ENCODE measurements at places on chromosomes 2 and 18.

DNA sequence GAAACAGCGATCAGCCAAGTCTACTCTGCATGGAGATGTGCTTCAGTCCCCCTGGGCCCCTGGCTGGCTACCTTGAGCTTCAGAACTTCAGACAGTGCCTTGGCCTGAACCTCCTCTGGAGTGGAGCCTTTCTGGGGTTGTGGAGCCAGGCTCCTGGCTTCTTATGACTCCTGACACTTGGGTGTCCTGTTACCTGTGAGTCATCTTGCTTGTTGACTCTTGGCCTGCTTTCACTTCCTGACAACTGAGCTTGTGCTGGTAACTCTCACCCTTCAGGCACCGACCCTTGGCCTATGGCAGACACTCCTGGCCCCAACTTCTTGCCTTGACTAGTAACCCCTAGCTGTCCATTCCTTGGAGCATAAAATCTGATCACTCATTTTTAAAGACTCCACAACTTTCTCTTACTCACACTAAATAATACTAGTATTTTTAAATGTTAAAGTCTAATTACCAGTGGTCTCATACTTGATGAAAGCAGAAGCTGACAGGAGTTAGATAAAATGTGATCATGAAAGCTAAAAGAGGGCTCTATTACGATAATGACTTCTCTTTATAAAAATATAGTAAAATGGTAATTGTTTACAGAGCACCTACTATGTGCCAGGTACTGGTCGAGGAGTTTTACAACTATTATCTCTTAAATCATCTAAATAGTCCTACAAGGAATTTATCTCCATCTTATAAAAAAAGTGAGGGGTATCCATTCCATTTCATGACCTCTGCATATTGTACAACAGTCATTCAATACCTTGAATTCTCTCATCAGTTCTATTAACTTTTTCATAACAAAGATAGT lies 46.3 kb upstream of the VIT start:
- DNase-seq, result peak; percentile 70

- no peak for DNase-seq
Observed at GRCh38 chr2:240259201-240259923, 118.9 kb upstream of the OTOS start.

GRCh38 chr2:241750076-241750840 lies 15.8 kb downstream of the D2HGDH start:
- DNase-seq, result no peak

GRCh38 chr2:17579605-17580318 lies 39.3 kb downstream of the VSNL1 start:
- no peak for DNase-seq
